Esophagus mucosa (tissue), 1 donor: ENCODE measurements at places on chromosomes 3 and 15.

GRCh38 chr3:170602556-170602955 lies 16.7 kb upstream of the SLC7A14 start:
- ATAC-seq: no peak

DNA sequence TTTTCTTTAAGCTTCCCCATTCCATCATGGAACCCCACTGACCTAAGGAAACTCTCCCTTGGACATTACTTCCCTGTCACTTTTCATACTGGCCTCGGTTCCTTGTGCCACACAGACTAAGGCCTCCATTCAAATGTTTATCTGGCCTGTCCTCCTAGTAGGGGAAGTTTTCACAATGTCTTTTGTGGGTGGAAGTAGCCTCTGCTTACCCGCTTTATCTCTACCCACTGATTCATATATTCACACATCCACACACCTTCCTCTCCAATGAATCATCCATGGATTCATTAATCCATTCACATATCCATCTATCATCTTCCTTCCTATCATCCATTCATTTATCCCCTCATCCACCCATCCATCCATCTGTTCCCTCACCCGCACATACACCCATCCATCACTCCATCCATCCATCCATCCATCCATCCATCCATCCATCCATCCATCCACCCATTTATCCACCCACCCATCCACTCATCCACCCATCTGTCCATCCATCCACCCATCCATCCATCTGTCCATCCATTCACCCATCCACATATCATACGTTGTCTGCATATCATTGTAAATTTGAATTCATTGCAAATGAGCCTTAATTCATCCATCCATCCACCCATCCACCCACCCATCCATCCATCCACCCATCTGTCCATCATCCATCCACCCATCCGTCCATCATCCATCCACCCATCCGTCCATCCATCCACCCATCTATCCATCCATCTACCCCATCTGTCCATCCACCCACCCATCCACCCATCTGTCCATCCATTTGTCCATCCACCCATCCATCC lies 49.1 kb downstream of the IQSEC1 start:
- no peak for ATAC-seq

DNA sequence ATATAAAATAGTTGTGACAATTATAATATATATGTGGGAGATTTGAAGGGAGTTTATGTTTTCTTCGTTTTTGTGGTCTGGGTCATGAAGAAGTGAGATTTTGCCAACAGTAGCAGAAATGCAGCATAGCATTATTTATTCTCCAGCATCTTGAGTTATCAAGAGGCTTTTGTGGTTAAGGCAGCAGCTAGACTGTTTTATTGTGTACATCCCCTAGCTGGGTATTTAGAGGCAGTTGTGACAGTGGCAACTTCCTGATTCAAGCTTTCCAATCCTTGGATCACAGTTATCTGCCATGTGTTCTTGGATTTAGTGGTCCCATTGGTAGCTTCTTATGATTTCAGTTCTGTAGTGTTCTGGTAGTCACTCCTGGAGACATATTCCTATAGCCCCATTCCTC lies 29.0 kb downstream of the ARIH1 start:
- ATAC-seq: no peak

- no peak for ATAC-seq
These were observed 543.4 kb downstream of the GBE1 start for GRCh38 chr3:81218023-81218422.

DNA sequence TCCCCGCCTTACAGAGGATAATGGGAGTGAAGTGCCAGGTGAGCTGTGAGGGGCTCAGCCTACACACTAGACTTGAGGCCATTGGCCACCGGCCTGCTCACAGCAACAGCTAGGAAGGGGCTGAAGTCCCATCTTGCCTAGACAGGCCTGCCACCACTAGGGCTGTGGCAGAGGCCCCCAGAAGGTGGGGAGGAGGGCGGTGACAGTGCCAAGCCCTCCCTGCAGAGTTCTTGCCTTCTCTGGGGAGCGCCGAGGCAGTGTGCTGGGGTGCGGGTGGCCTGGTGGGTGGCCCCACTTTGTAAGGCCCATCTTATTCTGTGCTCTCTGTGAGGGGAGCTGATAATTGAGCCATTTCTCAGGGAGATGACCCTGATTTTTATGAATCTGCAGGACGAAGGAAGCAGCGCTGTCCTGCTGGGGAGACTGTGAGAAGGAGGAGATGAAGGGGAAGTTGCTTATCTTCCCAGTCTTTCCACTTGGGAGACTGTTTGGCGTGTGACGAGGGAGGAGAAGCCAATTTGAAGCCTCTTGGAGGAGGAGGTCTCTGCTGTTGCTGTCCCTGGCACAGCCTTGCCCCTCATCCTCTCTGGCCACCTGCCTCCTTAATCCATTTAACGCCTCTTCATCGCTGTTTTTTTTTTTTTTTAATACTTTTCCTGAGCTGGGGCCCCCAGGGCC lies 104.3 kb downstream of the LINGO1 start:
- no peak for ATAC-seq

GRCh38 chr3:171155122-171155700 lies 128.7 kb upstream of the SLC2A2 start:
- peak; percentile 92 for ATAC-seq

- no peak for ATAC-seq
These were observed 43.0 kb upstream of the HEG1 start for GRCh38 chr3:125098611-125099291.

DNA sequence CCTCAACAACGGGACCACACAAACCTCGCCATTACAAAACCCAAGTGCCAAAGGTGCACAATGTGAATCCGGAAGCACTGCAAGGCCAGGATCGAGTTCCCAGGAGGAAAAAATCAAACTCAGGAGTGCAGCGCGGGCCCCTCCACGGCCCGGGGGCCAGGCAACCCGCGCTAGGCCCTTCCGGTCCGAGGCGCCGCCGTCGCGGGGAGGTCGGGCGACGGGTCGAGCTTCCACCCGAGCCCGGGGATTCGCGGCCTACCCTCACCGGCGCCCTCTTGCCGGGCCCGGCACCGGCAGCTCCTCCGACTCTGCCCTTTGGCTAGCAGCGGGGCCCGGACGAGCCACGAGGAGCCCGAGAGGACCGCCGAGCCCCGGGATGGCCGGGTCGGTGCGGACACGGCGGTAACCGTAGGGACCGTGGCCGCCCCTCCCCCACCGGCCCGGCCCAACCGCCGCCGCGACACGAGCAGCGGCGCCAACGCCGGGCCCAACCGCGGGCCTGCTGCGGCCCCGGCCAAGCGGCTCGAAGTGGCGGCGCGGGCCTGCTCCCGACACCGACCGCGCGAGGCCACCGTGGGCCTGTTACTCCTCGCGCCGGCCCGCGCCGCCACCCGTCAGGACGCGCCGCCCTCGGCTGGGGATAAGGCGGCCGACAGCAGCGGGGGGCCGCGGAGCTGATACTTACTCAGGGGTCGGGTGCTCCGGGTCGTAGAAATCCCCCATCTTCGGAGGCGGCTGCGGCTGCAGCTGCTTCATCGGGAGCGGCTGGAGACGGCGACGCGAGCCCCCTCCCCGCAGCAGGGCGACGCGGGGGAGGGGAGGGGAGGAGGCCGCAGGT lies 525 bp downstream of the SETD2 start:
- ATAC-seq: peak; percentile 61

DNA sequence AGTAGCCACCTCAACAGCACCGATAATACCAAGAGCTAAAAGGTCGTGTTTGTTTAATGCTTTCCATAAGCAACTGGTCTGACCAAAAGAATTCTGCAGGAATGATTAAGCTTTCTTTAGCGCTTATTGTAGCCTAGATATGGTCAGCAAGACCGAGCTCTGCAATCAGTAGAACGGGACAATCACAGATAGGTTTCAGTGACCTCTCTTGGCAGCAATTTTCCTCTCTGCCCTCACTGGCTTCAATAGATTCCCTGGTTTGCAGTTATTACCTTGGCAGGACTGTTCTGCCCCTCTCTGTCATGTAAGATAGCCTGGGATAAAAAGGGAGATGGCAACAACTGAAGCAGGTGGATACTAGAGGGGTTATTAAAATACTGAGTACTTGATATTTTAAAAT lies 337.1 kb upstream of the NECTIN3 start:
- ATAC-seq: no peak

- no peak for ATAC-seq
These were observed 206.9 kb upstream of the TRIM42 start for GRCh38 chr3:140470962-140471361.

DNA sequence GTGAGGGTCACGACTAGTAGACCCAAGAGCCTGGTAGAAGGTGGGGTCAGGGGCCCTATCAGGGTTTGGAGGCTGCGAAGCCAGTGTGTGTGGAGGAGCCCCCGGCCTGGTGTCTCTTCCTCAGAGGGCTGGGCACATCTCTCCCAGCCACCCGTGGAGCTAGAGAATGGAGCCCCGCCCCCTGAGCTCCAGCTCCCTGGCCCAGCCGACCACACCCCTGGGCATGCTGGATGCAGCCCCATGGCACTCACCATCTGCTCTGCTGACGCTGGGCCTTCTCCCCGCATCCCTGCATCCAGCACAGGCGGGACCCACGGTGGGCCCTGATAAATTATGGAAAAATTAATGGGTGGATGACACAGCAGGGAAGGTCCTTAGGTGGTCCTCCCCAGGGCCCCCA lies 17.5 kb downstream of the ANKRD63 start:
- no peak for ATAC-seq

DNA sequence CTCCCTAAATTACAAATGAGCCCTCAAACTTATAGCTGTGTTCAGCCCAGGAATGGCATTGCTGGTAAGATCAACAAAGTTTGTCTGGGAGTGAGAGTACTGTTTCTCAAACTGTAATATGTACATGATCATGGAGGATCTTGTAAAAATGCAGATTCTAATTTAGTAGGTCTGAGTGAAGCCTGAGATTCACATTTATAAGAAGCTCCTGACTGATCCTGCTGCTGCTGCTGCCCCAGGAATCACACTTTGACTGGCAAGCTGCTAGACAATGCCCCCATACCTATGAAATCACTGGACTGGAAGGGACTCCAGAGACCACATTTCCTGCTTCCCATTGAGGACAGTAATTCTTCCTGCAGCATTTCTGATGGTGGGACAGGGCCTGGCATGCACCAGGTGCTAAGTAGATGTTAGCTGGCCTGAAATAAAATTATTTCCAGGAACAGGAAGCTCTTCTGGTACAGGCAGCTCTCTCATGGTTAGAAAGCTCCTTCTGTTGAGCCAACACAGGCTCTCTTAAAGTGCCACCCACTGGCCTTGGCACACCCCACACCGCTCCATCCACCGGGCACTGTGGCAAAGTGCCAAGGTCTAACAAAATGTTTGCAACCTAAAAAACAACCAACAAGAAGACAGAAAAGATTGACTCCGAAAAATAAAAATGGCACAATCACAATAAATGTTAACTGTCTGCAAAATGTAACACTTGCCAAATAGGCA lies 36.7 kb upstream of the ZNF710 start:
- peak; percentile 67 for ATAC-seq
